ENCODE measurements at places on chromosomes 5 and 9. TPM values are rescaled to one million over a fixed set of nuclear protein-coding genes. Genes with fewer than 3 reads are reported as not detected.

Gene SPZ1
- total RNA-seq, result not detected

Gene WDR38
- total RNA-seq, result not detected

Gene GRXCR2
- total RNA-seq, result not detected

GRCh38 chr9:127177665-127178265 is 55.3 kb upstream of the ANGPTL2 start:
- no peak for DNase-seq

DNA sequence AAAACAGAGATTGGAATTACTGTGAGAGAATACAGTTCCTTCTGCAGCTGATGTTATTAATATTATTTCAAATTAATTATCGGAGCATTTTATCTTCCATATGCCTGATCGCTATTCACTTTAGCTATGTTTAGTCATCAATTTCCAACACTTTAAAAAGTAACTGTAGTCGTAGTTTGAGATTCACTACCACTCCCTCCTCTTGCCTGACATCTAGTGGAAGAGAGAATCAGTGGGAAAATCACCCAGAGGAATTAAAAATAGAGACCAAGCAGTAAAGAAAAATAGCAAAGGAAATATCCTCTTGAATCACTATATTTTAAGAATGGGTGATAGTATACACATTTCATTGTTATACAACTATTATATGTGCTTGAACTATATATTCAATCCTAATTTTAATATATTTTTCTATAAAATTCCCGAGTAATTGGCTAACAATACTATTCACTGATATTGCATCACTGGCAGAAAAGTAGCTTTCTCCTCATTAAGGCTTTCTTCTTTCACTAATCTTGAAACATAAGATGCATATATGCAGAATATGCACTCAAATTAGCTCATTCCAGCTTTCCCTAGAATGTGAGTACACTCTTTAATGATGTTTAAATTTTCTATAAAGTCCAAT is 708.7 kb downstream of the CDH9 start:
- no peak for DNase-seq

GRCh38 chr5:110727025-110727314 is 499 bp upstream of the TMEM232 start:
- DNase-seq, result no peak
